ENCODE measurements at places on chromosomes 6 and 20.

- no peak for DNase-seq
Observed at GRCh38 chr6:144500892-144501291, 215.8 kb downstream of the UTRN start.

- no peak for DNase-seq
Observed at GRCh38 chr6:26021001-26021349, 58.4 kb downstream of the TRIM38 start.

GRCh38 chr6:75931011-75931680 is 141.3 kb downstream of the IMPG1 start:
- DNase-seq: no peak

DNA sequence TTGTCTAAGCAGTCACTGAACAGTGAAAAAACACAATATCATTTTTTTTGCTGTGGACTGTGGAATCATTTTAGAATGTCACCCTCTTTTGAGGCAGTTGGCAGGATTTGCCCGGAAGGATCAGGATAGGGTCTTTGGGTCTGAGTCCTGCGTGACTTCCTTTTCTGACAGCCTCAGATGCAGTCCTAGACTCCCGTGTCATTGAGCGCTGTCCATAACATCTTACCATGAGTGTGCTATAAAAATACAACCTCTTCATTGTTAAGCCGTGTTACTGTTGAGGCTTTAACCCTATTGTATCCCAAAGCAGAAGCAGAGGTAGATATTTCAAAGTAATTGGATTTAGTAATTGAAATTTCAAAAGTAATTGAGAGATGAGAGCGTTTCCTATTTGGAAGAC is 30.6 kb downstream of the ARID1B start:
- no peak for DNase-seq

DNA sequence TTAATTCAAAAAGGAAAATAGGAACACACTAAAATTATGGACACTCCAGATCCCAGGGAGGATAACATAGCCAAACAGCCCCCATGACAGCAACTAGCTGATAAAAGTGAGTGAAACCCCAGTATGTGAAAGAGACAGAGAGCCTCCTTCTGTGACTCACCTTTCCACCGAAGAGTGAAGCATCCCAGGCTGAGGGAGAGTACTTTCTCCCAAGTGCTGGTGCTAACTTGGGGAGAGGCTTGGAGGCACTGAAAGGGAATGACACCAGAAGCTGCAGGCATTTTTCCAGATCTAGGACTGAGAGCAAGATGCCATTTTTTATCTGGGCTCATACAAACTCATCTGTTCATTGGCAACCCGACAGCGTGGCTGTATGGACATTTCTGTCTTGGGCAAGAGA is 339.8 kb downstream of the HTR1B start:
- DNase-seq: no peak

- no peak for DNase-seq
Observed at GRCh38 chr20:9409352-9409751, 105.0 kb upstream of the LAMP5 start.

DNA sequence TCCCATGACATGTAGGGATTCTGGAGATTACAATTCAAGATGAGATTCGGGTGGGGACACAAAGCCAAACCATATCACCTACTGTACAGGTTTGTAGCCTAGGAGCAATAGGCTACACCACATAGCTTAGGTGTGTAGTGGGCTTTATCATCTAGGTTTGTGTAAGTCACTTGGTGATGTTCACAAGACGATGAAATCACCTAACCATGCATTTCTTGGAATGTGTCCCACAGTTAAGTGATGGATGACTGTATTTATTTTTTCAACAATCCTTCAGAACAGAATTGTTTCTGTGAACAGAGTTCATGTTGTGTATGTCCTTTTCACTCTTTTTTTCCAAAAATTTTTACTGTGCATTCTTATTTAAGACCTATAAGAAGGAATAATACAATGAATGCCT is 76.1 kb downstream of the DTD1 start:
- no peak for DNase-seq

DNA sequence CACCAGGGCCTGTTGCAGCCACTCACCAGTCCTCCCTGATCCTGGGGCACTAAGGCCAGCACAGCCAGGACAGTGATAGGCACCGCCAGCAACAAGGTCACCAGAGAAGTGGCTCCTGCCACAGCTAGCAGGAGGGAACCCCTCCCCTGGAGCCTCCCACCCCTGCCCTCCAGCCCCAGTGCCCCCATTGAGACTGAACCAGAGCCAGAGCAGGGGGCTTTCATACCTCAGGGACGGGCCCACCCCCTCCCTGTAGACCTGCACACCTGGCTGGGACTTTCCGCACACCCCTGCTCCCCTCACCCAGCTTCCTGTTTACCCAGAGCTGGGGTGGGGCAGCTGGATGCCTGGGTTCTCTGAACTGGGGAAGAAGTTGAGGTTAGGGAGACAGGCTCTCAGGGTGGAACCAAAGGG is at the start of gene LTB:
Gene LTB, minus strand, starts transcription at position 195 of the 414 bp plus-strand sequence. Its CDS starts 7 bp downstream, at position 188.
- no peak for DNase-seq

GRCh38 chr20:38201356-38201755 is 36.3 kb upstream of the TGM2 start:
- no peak for DNase-seq

DNA sequence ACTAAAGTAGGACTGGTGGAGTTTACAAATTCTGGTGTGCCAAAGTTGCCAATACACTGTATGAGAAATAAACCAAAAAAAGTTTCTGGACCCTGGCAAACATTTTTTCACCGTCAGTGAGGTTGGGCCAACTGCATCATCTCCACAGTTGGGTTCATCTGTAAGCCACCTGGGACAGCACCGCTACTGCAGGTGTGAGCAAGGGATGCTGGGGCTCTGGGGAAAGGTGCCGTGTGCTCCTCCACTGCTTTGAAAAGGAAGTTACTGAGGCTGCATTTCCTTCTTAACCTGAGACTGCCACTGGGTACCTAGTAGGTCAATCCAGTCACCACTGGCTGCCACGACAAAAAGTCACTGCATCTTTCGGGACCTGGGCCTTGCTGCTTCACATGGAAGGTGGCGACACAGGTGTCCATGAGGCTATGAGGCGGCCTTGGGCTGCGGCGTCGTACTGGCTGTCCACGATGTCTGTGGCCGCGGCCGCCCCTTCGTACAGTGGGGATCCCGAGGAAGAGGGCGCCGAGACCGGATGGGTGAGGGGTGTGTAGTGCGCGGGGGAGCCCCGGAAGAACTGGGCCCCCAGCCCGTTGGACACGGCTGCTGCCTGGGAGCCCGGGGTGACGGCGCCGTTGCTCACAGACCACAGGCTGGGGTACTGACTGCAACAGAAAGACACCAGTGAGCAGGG is 9.6 kb downstream of the TBXT start:
- no peak for DNase-seq

DNA sequence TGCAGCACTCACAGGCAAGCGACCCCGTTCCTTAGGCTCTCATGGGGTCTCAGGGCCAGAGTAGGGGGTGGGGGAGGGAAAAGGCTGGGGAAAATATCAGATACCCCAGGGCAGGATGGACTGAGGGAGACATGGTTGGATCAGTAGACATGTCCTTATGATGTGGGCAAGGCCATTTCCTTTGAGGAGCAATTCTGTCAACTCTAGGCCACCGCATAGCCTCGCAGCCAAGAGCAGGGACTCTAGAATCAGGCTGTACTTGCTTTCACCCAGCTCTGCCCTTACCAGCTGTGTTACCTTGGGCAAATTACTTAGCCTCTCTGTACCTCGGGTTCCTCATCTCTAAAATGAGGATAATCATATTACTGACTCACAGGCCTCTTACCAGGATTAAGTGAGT is 2.2 kb upstream of the MAPK13 start:
- no peak for DNase-seq

GRCh38 chr6:109295774-109296156 is 86.5 kb downstream of the CD164 start:
- no peak for DNase-seq

DNA sequence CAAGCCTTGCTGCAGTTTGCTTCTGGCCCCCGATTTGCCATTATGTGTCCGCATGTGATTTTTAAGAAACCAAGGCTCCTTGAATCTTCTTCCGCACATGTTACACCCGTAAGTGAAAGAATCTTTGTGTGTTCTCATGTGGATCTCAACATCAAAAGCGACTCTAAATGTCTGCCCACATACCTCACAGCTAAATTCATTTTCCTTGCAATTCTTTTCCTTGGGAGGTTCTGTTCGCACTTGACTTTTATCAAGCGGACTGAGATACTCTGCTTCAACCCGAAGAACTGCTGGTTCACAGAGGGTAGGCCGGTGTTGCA is 11.4 kb downstream of the ZNF217 start:
- no peak for DNase-seq

All from hematopoietic multipotent progenitor cell treated with erythropoietin and hydrocortisone succinate and interleukin-3 and kit ligand, for 17 days (in vitro differentiated cells).